ENCODE measurements at places on chromosomes 1 and 21.

GRCh38 chr21:44418876-44419230 is 36.5 kb upstream of the LRRC3 start:
- H3K4me3 ChIP-seq, result no peak overlapping the region
- peaks cover 38% of the 10 kb centered on the region for H3K27me3 ChIP-seq
- H3K36me3 ChIP-seq, result no peaks in the 10 kb centered on the region
- peak; percentile 4 for DNase-seq
- H3K27ac ChIP-seq, result no peak overlapping the region

DNA sequence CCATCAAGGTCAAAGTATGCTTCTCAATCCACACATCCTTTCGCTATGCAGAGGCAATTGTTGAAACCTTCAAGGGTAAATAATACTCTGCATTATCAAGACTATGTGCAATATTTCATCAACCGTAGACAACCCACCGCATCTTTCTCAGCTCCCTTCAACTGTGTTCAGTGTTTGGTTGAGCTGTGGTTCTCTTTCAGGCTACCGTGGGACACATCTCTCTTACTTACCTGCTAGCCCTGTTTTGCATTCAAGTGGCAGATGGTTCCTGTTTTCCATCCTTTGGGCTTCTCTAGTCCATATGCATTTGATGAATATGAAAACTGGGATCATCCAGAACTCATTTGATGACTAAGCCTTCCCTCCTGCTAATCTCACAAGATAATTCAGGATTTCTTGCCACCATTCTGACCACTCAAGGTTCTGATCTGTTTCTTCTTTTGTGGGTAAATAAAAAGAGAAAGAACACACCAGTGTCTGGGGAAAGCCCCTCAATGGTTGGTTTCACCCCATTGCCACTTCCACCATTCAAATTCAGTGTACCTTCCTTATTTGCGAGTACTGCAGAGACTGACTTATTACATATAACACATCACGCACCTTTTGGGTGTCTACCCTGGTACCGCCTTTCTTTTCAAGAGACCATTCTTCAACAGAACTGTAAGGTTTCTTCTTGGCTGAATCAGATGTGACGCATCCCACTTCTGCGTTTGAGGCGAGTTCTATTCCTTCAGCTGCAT is 61.7 kb downstream of the BACE2 start:
- no peaks in the 10 kb centered on the region for H3K27me3 ChIP-seq
- no peak overlapping the region for H3K4me3 ChIP-seq
- peaks cover 26% of the 10 kb centered on the region for H3K36me3 ChIP-seq

- no peaks in the 10 kb centered on the region for H3K27me3 ChIP-seq
- H3K4me3 ChIP-seq, result no peak overlapping the region
- no peak overlapping the region for H3K27ac ChIP-seq
- no peaks in the 10 kb centered on the region for H3K4me1 ChIP-seq
- no peaks in the 10 kb centered on the region for H3K36me3 ChIP-seq
- no peak for DNase-seq
These were observed 79.7 kb upstream of the RAB4A start for GRCh38 chr1:229191066-229191674.

DNA sequence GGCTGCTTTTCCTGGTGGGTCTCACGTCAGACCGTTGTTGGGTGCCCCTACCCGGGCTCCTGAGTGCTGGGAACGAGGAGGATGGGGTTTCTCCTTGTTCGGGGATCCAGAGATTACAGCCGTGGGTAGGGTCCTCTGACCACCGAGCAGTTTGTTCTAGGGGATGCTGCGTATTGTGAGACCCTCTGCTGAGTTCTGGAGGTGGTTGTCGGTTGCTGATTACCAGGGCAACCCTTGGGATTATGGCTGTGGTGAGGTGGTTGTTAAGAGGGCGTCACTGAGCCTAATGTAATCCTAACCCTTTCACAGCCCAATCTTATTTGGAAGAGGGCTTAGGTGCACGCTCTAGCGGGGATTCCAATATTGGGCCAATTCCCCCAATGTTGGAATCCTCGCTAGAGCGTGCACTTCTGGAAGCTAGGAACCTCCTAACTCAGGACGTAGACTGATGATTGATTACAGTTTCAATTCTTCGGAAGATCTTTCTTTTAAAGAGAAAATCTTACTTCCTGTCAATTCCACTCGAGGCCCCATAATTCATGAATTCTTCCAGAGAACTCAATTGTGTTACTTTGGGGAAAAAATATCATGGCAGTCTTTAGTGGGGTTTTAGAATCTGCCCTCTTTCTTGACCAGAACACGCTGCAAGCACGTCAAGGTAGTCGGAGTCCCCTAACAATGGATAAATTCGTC is 483 bp downstream of the TCEANC2 start:
- DNase-seq, result no peak
- H3K27me3 ChIP-seq, result no peaks in the 10 kb centered on the region
- peak overlapping the region; percentile 98 for H3K4me3 ChIP-seq
- H3K27ac ChIP-seq, result peak overlapping the region; percentile 97
- peaks cover 56% of the 10 kb centered on the region for H3K4me1 ChIP-seq
